Osteoblast (primary cell): ENCODE measurements at places on chromosomes 5 and 9.
A peak's percentile ranks its signal among the peaks of the same experiment; 100 is the strongest.

- no peak for DNase-seq
These were observed 214.5 kb downstream of the ATP10B start for GRCh38 chr5:160637357-160638090.

GRCh38 chr5:66553916-66554575, 42.1 kb upstream of the MAST4 start:
- peak; percentile 44 for DNase-seq

GRCh38 chr9:109967651-109968642, 187.9 kb downstream of the PALM2AKAP2 start:
- no peak for DNase-seq

GRCh38 chr9:109013679-109014607, 644 bp upstream of the CTNNAL1 start:
- peak; percentile 59 for DNase-seq

DNA sequence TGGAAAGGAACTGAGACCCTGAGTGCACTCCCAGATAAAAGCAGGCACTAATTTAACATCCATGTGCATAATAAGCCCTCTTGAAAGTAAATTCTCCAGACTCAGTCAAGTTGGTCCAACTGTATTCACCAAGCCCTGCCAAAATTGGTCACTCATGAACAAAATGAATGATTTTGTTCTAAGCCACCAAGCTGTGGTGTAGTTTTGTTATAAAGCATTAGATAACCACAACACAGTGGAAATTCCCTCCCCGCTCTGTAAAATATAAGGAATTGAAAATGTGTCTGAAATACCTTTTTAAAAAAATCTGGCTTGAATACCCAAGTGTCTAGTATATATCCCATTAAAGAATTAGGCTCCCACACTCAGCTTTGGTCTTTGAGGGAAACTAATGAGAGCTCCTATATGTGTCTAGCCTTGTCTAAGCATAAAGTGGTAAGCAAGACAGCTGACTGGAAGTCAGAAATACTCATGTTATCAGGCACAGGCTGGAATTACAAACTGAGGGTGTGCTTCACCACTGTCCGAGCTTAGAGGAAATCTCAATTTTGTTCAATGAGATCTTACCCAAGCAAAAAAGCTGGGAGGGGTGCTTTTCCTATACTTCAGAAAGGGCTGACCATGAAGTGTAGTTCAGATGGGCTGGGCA, 33.2 kb downstream of the IDNK start:
- DNase-seq = no peak

DNA sequence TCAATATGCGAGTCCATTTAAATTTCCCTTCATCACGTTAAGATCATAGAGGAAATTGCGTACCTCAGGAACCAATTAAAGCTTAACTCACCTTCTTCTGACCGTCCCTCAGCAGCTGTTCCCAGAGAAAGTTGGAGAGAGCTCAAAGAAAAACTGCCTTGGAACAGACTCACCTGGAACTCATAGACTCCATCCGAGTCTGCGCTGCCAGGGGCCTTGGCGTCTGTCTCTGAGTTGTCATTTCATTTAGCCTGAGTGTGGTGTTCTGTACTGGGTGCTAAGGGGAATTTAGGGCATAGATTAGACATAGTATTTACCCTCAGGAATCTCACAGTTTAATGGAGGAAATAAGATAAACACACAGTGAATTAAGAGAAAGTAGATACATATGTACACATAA, 892.7 kb downstream of the TLE1 start:
- DNase-seq = no peak

DNA sequence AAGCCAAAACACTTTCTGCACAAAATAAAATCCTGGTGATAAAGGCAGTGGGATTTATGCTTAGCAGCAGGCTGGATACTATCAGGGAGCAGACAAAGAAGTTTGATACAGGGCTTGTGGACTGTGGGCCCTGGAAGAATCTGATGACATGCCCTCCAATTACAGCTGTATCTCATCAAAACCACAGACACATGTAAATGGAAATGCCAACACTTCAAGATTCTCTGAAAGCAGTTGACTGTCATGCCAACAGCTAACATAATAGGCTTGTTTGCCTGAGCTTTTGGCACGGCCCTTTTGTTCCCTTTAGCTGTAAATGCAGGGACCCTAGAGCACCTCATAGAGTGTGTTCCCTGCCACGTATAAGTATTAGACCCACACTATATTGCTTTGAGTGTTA, 114.4 kb downstream of the STK32A start:
- no peak for DNase-seq

DNA sequence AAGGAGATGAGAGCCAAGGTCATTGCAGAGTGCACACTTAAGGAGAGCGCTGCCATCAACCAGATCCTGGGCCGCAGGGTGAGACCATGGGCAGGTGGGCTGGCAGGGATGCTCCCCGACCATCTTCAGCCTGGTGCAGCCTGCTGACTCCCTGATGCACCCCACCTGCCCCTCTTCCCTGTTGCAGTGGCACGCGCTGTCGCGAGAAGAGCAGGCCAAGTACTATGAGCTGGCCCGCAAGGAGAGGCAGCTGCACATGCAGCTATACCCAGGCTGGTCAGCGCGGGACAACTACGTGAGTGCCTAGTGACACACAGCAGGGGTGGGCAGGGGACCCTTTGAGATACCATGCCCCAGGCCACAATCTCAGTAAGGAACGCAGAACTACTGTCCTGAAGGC, 28.3 kb downstream of the TCF7 start:
- no peak for DNase-seq

DNA sequence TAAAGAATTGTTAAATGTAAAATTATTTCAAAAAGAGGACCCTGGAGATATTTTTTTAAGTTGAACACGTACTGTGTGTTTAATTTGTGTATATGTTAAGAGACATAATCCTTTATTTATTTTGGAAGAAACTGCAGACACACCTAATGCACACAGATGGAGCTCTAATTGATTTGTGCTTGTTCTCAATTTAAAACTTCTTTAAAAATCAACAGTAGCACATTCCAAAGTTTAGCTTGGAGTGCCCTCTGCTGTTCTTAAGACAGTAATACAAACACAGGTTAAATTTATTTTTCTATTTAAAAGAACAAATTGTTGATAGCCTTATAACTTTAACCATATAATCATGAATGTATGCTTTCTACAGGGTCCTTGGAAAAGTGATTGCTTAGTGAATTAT, 277.6 kb upstream of the ADAMTS16 start:
- no peak for DNase-seq

DNA sequence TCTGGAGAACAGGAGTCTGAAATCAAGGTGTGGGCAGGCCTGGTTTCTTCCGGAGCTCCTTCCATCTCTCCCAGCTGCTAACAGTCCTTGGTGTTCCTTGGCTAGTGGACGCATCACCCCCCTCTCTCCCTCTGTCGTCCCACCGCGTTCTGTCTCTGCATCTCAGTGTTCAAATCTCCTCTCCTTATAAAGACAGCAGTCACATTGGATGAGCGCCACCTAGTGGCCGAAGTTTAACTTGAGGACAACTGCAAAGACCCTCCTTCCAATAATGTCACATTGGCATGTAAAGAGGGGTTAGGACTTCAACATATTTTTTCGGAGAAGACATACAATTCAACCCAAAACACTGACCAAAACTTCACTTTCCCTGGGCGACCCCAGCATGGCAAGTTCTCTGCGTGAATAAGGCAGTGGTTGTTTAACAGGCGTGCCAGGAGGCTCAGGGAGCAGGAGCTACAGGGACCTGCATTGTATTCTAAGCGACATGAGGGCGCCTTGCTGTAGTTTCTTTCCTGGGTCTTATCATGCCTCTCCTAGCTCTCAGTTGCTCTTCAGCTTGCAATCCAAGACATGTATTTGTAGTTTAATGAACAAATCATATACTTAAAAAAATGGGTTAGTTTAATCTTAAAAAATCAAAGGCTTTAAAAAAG, 27.9 kb upstream of the BASP1 start:
- DNase-seq = no peak

- no peak for DNase-seq
These were observed 157.1 kb downstream of the SLCO4C1 start for GRCh38 chr5:102139029-102139428.

DNA sequence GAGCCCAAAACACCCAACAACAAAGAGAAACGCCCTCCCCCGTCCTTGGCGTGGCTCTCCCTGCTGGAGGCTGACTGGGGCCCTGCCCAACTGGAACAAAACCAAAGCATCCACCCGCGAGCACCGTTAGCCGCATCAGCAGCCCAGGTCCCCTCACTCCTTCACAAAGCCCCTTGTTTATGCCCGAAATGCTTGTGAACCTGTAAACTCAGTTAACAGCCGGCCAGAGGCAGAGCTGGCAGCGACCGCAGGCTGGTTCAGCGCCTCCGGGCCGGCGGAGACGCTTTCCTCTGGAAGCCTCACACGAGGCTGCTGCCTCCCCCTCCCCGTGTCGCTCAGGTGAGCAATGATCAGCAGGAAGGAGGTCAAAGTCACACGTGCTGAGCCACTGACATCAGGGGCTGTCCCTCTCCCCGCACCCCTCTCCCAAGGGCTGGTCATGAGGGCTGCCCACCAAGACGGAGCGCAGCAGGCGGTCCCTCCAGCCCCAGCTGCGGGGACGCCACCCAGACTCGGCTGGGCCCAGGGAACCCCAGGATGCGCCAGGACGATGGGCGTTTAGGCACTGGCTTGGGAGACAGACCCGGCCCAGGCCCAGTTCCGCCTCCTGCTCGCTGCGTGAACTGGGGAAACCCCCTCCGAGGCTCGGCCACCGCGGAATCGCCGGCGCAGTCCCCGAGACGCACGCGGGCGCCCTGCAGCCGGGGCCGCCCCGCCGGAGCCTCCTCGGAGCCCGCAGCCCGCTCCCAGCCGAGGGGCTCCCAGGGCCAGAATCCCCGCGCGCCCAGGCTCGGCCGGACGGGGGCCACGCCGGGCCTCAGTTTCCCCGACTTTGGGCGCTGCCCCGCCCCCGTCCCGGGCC, 563 bp downstream of the SNAPC4 start:
- DNase-seq = peak; percentile 92

GRCh38 chr5:158409507-158409906, 550.6 kb upstream of the CLINT1 start:
- no peak for DNase-seq

- no peak for DNase-seq
These were observed 1160.4 kb downstream of the EFNA5 start for GRCh38 chr5:106510321-106510720.

DNA sequence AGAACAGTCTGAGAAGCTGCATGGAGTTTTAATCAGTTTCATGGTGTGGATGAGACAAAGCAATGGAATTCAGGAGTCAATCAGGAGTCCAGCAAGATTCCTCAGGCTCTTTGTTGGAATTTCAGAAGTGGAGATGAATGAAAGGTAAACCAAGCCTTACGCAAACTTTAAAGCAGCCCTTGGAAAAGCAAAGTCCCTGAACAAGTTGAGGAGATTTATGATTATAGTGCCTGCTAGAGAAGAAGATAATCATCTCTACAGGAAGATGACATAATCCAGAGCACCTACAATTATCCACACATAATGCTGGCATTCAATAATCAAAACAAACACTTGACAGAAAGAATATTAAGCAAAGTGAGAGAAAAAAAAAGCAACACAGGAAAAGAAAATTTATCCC, 1380.1 kb upstream of the NUDT12 start:
- DNase-seq = no peak

- DNase-seq = peak; percentile 61
These were observed 57.1 kb upstream of the PSD2 start for GRCh38 chr5:139738193-139739149.
